ENCODE measurements at places on chromosomes 4 and X.

DNA sequence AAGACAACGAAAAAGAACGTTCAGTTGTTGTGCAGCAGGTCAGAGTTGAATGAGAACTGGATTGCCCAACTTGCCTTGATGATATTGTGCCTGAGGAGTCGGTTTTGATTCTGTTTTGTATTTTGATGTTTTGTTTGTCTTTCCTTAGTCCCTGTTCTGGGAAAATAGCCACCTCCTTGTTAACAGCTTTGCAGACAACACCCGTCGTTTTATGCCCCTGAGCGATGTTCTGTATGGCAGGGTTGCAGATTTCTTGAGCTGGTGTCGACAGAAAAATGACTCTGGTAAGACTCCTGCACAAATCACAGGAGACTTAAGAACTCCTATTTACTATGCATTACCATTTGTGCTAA is 4.5 kb downstream of the BST1 start:
- DNase-seq, result no peak

DNA sequence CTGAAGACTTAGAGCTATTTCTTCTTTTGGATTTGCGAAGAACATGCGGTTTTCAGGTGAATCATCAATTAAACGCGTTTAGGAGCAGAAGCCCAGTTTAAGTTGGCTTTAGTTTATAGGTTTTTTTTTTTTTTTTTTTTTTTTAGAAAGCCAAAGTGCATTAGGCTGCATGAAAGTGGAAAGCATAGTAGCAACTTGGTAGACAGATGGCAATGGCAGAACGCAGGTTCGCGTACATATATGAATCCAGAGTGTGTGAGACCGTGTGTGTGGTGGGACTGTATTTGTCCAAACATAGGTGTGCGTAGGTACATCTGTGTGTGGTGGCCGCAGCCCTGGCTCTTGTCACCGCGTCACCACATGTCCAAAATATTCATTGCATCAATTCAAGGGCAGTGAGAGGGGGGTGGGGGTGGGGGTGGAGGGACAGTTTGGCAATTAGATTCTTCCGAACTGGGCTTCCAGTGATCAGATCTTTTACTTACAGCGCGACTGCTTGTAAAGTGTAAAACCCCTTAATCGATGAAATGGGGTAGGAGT is 901 bp downstream of the JADE1 start:
- DNase-seq, result peak; percentile 61

GRCh38 chr4:15457406-15458201 is 12.1 kb upstream of the CC2D2A start:
- DNase-seq, result peak; percentile 84

DNA sequence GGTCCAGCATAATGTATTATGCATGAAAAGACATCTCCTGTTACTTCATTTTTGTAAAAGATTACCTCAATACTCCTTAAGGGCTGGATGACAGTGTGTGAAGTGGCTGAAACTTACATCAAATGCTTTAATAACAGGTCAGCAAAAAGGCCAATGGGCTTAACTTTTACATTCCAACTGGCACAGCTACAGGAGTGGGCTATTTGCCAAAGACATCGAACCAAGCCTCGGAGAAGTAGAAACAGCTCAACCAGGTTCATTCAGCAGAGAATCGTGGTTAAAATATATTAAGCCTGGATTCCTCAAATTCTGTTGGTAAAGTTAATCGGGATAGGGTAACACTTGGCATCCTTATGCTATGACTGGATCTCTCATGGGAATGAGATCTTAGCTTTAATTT is 639.7 kb downstream of the TRIML1 start:
- peak; percentile 11 for DNase-seq

DNA sequence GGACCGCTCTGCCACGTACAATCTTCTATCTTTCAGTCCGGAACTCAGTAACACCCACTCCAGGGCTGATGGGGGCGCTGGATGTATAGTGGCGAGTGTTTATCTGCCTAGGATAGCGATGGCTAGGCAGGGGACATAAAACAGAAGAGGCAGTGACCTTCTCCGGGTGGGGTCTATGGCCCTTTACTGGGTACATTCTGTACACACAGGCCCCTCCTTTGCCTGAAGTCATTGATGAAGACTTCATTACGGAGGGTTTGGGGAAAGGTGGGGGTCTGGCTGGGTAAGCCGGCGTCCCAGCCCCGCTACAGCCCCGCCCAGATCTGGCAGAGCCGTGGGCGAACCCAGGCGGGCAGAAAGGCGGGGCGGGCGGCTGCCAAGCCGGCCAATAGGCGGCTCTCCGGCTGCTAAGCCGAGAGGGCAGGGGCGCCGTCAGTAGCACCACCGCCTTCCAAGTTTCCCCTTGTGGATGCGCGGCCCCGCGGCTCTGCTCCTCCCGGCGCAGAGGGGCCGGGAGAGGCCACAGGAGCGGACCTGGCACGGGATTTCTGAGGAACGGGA is at the start of gene CHST7:
CHST7 (plus strand) TSS at position 435 of the 561 bp plus-strand sequence. CDS start 167 bp downstream, outside the sequence.
- peak; percentile 67 for DNase-seq

DNA sequence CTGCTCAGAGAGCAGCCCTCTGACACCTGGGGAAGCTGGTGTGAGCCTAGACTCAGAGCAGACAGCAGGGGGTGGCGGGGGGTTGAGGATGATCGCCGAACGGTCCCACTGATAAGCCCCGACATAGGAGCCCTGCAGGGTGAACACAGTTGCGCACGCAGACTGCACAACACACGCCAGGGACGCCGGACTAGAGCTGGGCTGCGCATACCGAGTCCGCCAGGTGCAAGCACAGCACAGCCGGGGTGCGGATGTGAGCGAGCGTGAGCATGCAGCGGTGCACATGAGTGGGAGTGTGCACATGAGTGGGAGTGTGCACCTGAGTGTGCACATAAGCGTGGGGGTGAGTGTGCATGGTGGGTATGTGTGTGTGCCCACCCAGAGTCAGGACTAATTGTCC is 36.7 kb downstream of the FAM53A start:
- DNase-seq, result no peak

- DNase-seq, result no peak
These were observed 25.7 kb upstream of the TMEM131L start for GRCh38 chr4:153440475-153440874.

GRCh38 chr4:121861426-121861825 is 8.8 kb downstream of the BBS7 start:
- DNase-seq, result no peak

GRCh38 chr4:3432381-3432790 is 9.4 kb upstream of the HGFAC start:
- no peak for DNase-seq

DNA sequence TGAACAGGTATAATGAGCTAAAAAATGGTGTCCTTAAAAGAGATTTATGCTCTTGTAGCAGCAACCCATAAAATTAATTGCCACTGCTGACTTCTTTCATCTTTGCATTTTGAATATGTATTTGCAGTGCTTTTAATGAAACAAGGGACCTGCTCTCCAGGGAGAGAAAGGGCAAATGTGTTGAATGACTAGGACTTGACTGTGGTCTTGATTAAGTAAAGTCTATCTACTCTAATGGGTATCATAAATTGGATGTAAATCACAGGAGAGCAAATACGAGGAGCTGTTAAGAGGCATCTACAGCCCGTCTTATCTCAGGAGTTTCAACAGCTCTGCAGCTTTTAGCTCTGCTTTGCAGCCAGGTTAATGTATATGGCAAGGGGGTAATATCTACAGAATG is 216.4 kb downstream of the PALLD start:
- DNase-seq, result no peak

DNA sequence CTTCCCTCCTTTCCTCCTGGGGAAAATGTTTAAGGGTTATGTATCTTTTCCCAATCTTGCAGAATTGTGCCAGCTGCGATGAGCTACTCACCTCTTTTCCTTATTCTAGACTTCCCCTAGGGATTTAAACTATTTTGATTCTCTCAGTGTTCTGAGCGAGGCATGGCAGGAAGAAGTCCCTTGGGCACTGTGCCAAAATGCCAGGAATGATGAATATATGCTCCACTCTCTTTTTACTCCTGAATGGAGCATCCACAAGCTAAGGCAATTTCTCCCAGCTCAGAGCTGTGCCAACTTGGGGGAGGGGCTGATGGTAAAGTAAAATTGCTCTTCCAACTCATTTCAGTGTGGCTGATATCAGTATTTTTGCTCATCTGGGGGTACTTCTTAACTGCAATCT is 4.0 kb upstream of the C4orf17 start:
- DNase-seq, result peak; percentile 5

- DNase-seq, result no peak
These were observed 30.0 kb upstream of the TMEM47 start for GRCh38 chrX:34687095-34687494.

DNA sequence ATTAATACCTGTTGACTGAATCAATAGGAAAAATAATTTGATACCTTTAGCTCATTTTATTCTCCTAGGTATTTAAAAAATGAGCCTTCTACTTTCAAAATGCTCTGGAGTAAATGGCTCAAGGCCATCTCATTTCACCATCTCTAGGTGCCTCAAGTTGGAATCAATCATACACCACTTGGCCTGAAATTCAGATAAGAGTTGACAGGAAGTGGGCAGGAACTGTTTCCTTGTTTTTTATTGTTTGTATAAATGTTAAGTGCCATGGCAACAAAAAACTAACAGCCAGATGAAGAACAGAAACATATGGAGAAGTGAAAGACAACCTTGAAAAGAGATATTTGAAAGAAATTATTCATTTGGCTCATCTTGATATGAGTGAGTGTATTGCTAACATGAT is 12.4 kb downstream of the LIMCH1 start:
- no peak for DNase-seq

- no peak for DNase-seq
These were observed 115.3 kb upstream of the BCOR start for GRCh38 chrX:40213092-40213491.

GRCh38 chrX:71440401-71440800 is 74.2 kb downstream of the TAF1 start:
- no peak for DNase-seq

GRCh38 chrX:108224727-108225621 is 133.4 kb downstream of the ATG4A start:
- DNase-seq, result peak; percentile 66

DNA sequence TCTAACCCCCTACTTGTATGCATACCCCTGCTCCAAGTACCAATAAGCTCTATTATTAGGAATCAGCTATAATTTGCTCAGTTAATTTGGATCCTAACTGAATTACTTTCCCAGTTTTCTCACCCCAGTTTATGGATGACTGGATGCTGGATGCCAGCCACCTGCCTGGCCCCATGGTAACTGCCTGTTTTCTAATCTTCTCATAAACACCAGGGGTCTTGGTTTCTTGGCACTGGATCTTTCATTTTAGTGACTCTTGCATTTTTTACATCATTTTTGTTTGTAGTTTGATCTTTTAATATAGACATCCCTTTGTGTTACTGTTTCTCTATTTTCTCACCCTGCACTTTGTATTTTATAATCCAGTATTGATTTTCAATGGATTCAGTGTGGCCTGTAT is 246.8 kb downstream of the ADGRL3 start:
- DNase-seq, result peak; percentile 12

All from choroid plexus epithelial cell (primary cell).